Hindlimb muscle (tissue), 1 donor: ENCODE measurements at places on chromosomes 13 and 19.

DNA sequence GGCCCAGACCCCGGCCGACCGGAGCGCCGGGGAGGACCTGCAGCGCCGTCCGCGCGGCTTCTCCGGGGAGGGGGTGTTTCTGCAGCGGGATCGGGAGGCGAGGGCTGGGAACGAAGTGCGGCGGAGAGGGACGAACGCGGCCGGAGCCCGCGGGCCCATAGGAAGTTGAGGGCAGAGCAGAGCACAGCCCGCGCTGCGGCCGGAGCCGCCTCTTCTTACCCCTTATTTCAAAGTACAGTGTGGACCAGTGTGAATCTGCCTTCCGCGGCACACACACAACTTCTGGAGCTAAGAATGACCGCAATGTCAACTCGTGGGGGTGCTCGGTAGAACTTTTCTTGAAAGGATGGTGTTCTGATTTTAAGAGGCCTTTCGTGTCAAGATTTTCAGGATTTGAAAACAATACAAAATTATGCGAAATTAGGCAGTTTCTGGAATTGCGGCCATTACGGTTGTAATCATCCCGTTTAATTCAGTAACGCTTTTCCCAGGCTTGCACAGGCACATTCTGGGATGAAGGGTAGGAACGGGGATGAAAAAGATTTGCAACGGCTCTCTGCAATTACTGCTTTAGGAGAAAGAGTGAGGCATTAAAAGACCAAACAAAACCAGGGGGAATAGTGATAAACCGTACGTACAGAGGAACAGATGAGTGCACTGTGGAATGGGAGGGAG lies 821 bp downstream of the TDRD3 start:
- peak; percentile 73 for DNase-seq

- DNase-seq, result no peak
Observed at GRCh38 chr19:58166708-58167280, 16.1 kb upstream of the ZNF274 start.

GRCh38 chr13:107119989-107120881 lies 552.3 kb upstream of the ARGLU1 start:
- DNase-seq, result no peak

DNA sequence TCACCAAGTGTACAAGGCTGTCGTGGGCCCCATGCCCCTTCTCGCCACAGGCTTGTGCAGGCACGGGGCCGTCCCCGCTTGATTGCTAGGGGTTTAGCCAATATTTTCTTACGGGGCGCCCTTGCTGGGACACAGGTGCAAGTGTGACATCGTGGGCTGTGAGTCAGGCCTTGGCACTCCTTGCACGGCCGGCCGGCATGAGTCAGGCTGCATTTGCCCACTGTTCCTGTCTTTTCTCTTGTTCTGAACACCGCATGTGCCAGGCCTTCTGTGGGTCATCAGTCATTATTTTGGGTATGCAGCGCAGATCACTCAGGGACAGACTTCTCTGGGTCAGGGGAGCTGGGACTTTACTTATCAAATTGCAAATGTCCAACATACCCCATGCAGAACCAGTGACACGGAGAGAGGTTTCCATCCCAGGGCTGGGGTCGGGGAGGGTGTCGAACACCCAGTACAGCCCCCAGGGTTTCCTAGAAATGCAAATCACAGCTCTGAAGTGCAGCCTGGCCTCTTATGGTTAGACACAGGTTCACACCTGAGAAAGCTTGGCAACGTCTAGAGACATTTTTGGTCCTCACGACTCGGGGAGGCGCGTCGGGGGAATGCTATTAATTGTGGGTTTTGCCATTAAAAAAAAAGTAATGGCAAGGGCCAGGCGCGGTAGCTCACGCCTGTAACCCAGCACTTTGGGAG lies 22.5 kb upstream of the KLF2 start:
- no peak for DNase-seq

- DNase-seq, result no peak
Observed at GRCh38 chr13:100108913-100109507, 20.1 kb downstream of the PCCA start.

GRCh38 chr19:10971107-10971726 lies 10.4 kb downstream of the SMARCA4 start:
- DNase-seq, result no peak

GRCh38 chr13:39102981-39103490 lies 64.8 kb downstream of the NHLRC3 start:
- no peak for DNase-seq
